Metanephros (tissue), 2 donors: ENCODE measurements at places on chromosomes 4 and X. TPM values are rescaled to one million over a fixed set of nuclear protein-coding genes. Genes with fewer than 3 reads are reported as not detected.

Gene GPRIN3
- total RNA-seq = 12.6 TPM

Gene SMR3B
- not detected for total RNA-seq

Gene CISD2
- total RNA-seq = 33.5 TPM

Gene SYTL4
- 14.3 TPM for total RNA-seq

Gene KIF4A
- 7.6 TPM for total RNA-seq
